ENCODE measurements at places on chromosomes 4 and X. TPM values are rescaled to one million over a fixed set of nuclear protein-coding genes. Genes with fewer than 3 reads are reported as not detected.

The GJB1 gene
- total RNA-seq: not detected

The SPANXN3 gene
- total RNA-seq: not detected

The TMPRSS11F gene
- not detected for total RNA-seq

The CLCN5 gene
- 5.5 TPM for total RNA-seq

The DGKK gene
- not detected for total RNA-seq

The GABRE gene
- total RNA-seq: 5.2 TPM

The CLGN gene
- 17.3 TPM for total RNA-seq

The SPANXN4 gene
- total RNA-seq: not detected

The GABRG1 gene
- total RNA-seq: not detected

The RAB40AL gene
- 0.09 TPM for total RNA-seq

The CXCL5 gene
- 0.17 TPM for total RNA-seq

The FGFR3 gene
- 3.3 TPM for total RNA-seq

The MOB1B gene
- 8.7 TPM for total RNA-seq

The MTMR1 gene
- 15.0 TPM for total RNA-seq

The ZAR1 gene
- total RNA-seq: not detected

The MAGEC2 gene
- not detected for total RNA-seq

The UGT2A1 gene
- total RNA-seq: not detected

The DMD gene
- 0.26 TPM for total RNA-seq

The HDX gene
- 1.9 TPM for total RNA-seq

The SPINK2 gene
- not detected for total RNA-seq

The SHROOM3 gene
- total RNA-seq: 2.7 TPM

The PDE6B gene
- total RNA-seq: 0.63 TPM

The BEND2 gene
- total RNA-seq: not detected

The PDZD4 gene
- under 0.01 TPM for total RNA-seq

The RTL5 gene
- total RNA-seq: 5.1 TPM

The PARM1 gene
- total RNA-seq: 0.09 TPM

The CCDC120 gene
- 0.63 TPM for total RNA-seq

The ZIC3 gene
- not detected for total RNA-seq

The SMIM10L2A gene
- total RNA-seq: 0.17 TPM
